Stimulated activated CD8-positive, alpha-beta memory T cell treated with anti-CD3 and anti-CD28 coated beads, Interleukin-4, amount 100 ng/mL, for 4 hours (primary cell): ENCODE measurements at places on chromosomes 4 and X.

DNA sequence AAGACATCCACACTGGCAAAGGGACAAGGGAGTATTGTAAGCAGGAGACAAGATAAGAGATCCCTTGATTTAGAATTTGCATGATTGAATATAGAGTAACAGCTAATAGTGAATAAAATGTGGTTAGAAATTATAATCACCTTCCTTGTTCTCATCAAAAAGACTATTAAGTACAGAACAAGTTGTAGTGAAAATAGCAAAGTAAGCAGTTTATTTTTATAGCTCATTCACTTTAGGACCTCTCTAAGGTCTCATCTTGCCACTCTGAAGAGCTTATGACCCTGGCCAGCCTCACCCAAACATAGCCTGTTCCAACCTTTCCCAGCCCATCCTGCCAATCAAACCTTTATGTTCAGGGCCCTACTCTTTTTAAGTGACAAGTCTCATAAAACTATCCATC lies 30.6 kb downstream of the MID2 start:
- no peak for DNase-seq

DNA sequence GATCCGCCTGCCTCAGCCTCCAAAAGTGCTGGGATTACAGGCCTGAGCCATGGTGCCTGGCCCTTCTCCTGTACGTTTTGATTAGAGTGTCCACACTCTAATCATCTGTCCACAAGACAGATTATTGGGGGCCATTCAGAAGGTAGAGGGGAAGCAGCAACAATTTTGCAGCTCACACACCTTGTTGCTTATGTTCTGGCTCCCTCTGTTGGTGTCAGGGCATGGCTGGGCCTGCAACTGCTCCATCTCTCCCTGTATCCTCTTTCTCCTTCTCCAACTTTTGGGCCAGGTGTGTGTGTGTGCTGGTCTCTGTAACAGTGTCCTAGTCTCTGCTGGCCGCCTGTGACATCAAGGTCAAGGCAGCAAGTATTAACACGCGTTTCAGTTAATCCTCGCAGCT lies 125.5 kb upstream of the MBNL3 start:
- no peak for DNase-seq

GRCh38 chr4:6368601-6369000 lies 99.0 kb downstream of the WFS1 start:
- no peak for DNase-seq

GRCh38 chr4:140691369-140691768 lies 64.8 kb downstream of the TBC1D9 start:
- DNase-seq = no peak

- DNase-seq = no peak
Observed at GRCh38 chr4:25252230-25253070, 18.6 kb downstream of the PI4K2B start.

GRCh38 chrX:45889471-45889870 lies 655.8 kb downstream of the ZNF674 start:
- DNase-seq = no peak

GRCh38 chr4:41420541-41420940 lies 117.4 kb upstream of the LIMCH1 start:
- DNase-seq = no peak

DNA sequence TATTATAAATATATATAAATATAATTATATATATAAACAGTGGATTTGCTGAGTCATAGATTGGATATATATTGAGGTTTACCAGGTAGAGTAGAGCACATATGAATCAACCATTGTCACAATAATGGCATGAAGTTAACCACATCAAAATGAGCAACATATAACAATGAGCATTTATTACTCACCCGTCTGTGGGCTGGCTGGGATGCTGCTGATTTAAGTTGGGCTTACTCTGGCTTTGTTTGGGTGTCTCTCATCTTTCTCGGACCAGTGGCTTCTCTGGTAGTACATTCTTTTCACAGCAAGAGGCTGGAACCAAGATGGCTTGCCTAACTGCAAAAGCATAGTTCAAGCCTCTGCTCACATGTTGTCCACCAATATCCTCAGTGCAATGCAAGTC lies 111.7 kb upstream of the TAPT1 start:
- DNase-seq = no peak

DNA sequence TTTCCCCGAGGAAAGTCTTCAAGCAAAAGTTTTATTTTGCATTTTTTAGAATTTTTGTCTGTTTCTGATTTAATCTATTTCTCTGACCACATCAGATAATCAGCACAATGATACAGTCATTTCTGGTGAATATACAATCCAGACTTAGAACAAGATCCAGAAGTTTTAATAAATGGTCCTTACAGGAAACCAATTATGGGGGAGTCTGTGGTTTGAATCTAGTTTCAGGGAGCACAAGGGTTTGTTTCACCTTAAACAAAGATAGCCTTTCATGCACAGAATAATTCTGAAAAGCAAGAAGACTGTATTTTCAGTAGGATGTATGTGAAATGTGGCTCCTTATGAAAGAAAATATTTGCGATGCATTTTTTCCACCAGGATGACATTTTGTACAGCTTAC lies 158.5 kb upstream of the ARSJ start:
- DNase-seq = no peak

DNA sequence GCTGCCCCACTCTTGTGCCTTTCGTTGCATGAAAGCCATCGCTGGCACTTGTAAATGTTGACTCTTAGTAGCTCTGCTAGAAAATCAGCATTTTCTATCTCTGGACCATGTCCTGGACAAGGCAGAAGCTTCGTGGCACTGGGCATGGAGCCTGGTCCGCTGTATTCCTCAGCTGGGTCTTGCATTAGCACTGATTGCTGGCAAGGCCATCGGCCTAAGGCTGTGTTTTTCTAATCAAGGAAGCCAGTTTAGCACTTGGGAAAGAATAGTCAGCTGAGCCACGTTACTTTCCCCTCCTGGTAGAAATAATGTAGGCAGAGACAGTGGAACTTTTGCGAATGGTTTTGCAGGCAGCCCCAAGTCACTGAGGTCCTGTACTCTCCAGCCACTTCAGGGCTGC lies 180.2 kb upstream of the EOLA2 start:
- no peak for DNase-seq
